ENCODE measurements at places on chromosomes 11 and 22. TPM values are rescaled to one million over a fixed set of nuclear protein-coding genes. Genes with fewer than 3 reads are reported as not detected.

Gene LUZP2
- 2.7 TPM for total RNA-seq

DNA sequence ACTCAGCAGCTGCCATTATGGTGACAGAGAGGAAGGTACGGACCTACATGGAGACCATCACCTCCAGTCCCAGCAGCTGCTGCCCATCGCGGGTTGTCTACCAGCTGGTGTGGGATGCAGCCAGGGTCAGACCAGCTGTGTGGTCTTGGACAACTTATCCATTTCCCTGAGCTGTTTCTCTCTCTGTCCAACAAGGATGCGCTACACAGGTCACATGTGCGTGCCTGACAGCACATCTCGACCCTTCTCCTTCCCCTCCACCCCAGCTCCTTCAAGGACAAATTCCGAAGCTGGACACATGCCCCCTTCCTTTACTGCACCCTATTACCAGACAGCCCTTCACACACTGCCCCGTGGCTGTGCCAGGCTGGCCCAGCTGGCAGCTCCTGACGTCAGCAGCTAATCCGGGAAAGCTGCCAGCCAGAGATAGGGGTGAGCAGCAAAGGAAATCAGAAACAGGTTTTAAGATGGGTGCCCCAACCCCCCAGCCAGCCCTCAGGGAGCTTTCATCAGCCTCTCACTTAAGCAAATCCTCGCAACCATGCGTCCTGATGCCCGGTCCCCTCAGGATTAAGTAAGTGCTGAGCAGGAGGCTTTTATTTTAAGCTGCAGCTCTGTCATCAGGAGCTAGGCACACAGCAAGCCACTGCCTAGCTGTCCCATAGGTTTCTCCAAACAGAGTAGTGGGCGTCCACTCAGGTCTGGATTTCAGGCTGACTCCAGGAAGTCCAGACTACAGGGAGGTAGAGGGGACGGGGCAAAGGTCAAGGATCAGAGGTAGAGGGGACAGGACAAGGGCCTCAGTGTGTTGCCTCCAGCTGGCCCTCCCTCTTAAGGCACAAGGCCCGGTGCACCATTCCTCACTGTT lies 20.3 kb downstream of the TEF start:
- peak overlapping the region; percentile 97 for H3K27ac ChIP-seq
- H3K27me3 ChIP-seq, result no peaks in the 10 kb centered on the region
- H3K36me3 ChIP-seq, result peaks cover 10% of the 10 kb centered on the region
- H3K4me1 ChIP-seq, result peaks cover 35% of the 10 kb centered on the region
- no peak overlapping the region for H3K4me3 ChIP-seq
- DNase-seq, result peak; percentile 91

GRCh38 chr11:32392840-32393239 lies 42.5 kb downstream of the WT1 start:
- DNase-seq, result no peak
- no peak overlapping the region for H3K4me3 ChIP-seq
- H3K27me3 ChIP-seq, result no peaks in the 10 kb centered on the region
- no peaks in the 10 kb centered on the region for H3K36me3 ChIP-seq
- H3K4me1 ChIP-seq, result no peaks in the 10 kb centered on the region

DNA sequence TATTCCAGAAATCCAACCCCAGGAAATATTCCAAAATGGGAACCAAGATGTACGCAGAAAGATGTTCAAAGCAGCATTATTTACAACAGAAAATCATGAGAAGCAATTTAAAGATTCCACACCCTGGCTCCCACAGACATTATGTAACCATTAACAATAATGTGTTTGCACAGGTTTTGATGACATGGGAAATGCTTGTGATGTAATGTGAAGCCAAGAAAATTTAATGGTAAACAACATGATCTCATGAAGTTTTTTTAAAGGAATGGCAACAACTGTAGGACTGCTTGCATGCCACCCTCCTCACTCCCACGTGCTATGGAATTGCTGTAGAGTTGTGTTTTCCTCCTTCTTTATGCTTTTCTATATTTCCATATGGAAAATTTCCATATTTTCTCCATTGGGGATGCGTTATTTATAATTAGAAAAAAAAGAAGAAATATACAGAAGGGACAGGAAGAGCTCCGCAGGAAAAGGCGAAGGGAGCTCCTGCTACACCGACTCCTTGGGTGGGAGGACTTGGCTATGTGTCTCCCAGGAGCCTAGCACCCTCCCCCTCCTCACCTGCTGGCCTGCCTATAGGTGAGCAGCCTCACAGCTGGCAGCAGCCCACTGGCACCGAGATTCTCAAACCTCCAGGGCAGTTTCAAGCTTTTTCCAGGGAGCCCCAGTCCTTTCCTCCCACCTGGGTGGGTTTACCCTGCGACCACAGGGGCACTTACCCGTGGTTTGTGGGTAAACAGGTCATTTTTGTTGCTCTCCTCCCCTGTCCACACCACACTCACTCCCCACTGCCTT lies 20.9 kb downstream of the LRFN4 start:
- H3K27ac ChIP-seq, result peak overlapping the region; percentile 84
- no peaks in the 10 kb centered on the region for H3K27me3 ChIP-seq
- H3K36me3 ChIP-seq, result no peaks in the 10 kb centered on the region
- H3K4me1 ChIP-seq, result peaks cover 54% of the 10 kb centered on the region
- no peak for DNase-seq

DNA sequence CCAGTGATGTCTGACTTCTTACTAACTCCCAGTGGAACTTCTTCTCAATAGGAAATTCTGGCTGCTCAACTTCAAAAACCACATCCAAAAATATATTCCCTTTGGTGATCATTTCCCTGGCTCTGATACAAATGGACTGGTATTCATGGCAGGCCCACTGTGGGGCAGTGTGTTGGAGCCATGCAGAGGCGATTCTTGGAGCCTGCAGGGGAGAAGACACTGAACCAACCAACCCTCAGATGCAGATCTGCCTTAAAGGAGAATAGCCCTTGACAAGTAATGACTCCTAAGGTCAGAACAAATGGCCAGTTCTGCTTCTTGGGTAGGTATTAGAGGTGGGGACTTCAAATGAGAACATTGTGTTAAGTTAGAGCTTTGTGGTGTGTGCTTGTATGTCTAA lies 12.2 kb downstream of the OR4D9 start:
- H3K27me3 ChIP-seq, result peaks cover 44% of the 10 kb centered on the region
- no peaks in the 10 kb centered on the region for H3K36me3 ChIP-seq
- H3K4me3 ChIP-seq, result no peak overlapping the region
- H3K27ac ChIP-seq, result no peak overlapping the region
- no peaks in the 10 kb centered on the region for H3K4me1 ChIP-seq

DNA sequence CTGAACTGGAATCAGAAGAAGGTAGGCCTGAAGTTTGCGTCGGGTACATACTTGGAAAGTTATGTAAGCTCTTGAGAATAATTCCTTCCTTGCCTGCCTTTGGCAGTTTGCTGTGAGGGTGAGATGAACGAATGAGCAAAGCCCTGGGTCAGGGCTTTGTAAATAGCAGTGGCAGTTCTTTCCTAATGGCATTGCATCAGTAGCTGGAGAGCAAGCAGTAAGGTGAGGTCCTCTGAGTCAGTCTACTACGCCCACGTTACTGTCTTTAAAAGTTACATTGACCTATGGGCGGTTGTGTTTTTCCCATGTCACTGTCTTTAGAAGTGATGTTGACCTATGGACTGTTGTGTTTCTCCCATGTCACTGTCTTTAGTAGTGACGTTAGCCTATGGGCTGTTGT lies 179.1 kb upstream of the E2F8 start:
- no peak overlapping the region for H3K27ac ChIP-seq
- H3K27me3 ChIP-seq, result peaks cover 25% of the 10 kb centered on the region
- no peak for DNase-seq

Gene RIMBP3C
- 0.68 TPM for total RNA-seq

DNA sequence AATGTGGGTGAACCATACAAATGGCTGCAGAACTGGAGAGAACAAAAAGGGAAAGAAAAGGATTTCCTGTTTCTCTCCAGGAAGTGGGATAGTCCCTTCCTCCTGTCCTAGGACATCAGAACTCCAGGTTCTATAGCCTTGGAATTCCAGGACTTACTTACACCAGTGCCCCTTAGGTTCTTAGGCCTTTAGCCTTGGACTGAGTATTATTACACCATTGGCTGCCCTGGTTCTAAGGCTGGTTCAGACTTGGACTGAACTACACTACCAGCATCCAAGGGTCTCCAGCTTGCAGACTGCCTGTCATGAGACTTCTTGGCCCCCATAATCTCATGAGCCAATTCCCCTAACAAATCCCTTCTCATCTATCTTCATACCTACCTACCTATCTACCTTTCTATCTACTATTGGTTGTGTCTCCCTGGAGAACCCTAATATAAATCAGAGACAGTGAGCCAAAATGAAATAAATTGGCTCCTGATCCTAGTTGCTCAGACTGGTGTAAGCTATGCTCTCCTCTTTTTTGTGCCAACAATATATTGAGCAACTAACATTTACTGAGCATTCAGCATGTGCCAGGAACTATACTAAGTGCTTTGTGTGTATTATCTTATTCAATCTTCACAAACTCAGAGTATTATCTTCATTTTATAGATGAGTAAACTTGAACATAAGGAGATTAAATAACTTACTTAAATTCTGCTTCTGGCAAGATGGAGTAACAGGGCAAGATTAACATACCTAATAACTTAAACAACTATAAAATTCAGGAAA lies 303.7 kb downstream of the TTC28 start:
- H3K4me3 ChIP-seq, result no peak overlapping the region
- H3K36me3 ChIP-seq, result no peaks in the 10 kb centered on the region
- H3K27ac ChIP-seq, result no peak overlapping the region
- peaks cover 29% of the 10 kb centered on the region for H3K4me1 ChIP-seq

DNA sequence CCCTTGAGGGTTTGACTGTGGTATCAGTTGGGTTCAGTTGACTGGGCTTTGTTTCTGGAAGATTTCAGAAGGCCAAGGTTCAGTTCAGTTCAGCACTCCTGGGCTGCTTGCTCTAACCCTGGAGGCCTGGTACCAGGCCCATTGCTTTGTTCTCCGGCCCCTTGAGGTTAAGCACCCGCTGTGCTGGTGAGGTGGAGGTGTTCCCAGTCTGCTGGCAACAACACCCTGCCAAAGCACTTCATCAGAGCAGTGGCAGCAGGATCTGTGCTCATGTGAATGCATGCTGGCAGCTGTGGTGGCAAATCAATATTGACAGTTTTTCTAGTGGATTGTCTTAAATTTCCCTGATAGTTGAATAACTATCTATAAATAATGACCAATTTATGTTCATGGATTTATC lies 3.8 kb upstream of the SCGB1D1 start:
- H3K27me3 ChIP-seq, result peaks cover 36% of the 10 kb centered on the region
- H3K4me1 ChIP-seq, result no peaks in the 10 kb centered on the region
- H3K4me3 ChIP-seq, result no peak overlapping the region
